ENCODE measurements at places on chromosomes 3 and 15.

GRCh38 chr15:56693761-56694160, 39.5 kb downstream of the ZNF280D start:
- H3K4me1 ChIP-seq: peaks cover 3% of the 10 kb centered on the region
- no peak for DNase-seq
- H3K36me3 ChIP-seq: peaks cover 10% of the 10 kb centered on the region
- no peaks in the 10 kb centered on the region for H3K27me3 ChIP-seq

DNA sequence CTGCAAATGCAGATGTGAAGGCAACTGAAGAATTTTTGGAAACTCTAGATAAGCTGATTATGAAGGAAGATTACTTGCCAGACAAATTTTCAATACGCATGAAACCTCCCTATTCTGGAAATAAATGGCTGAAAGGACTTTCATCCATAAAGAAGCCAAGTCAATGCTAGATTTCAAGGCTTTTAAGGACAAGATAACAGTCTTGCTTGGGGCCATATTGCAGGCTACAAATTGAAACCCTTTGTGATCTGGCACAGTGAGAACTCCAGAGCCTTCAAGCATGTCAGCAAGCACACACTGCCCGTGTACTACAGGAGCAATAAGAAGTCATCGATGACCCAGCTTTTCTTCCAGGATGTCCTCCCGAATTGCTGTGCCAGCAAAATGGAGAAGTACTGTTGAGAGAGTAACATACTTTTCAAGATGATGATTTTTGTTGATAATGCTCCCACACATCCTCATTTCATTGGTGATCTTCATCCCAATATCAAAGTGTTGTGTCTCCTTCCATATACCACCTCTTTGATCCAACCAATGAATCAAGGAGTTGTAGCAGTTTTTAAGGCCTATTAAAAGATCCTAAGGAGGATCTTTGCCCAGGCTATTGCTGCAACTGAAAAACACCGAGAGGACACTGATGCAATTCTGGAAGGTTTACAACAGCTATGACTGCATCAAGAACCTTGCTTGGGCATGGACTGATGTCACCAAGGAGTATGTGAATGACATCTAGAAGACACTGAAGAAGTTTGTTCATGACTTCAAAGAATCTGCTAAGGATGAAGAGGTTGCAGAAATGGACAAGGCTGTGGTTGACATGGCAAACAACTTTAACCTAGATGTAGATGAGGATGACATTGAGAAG, 20.3 kb downstream of the CALML4 start:
- H3K27ac ChIP-seq: no peak overlapping the region
- peaks cover 57% of the 10 kb centered on the region for H3K36me3 ChIP-seq

DNA sequence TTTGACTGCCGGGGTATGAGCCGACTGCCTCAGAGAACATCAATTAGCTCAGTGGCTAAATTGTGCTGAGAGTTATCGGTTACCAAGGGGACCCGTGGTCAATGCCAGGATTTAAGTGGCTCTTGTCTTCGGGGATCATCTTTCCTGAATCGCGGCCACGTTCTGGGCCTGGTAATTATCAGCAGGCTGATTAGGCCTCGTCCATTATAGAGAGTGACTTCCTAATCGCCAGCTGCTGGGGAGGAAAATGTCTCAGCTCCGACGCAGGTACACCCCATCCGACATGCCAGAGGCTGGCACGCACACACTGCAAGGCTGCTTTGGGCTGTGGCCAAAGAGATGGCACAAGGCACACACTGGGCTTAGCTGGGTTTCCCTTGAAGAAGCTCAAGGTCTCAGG, 10.6 kb downstream of the TRH start:
- H3K4me1 ChIP-seq: no peaks in the 10 kb centered on the region
- H3K27me3 ChIP-seq: peaks cover 11% of the 10 kb centered on the region
- DNase-seq: no peak
- H3K36me3 ChIP-seq: no peaks in the 10 kb centered on the region

- H3K27ac ChIP-seq: no peak overlapping the region
- H3K4me1 ChIP-seq: peaks cover 3% of the 10 kb centered on the region
- no peaks in the 10 kb centered on the region for H3K36me3 ChIP-seq
- no peak overlapping the region for H3K4me3 ChIP-seq
- no peak for DNase-seq
- H3K27me3 ChIP-seq: peaks cover 20% of the 10 kb centered on the region
Measured at GRCh38 chr15:77942611-77943211, 134.8 kb downstream of the TBC1D2B start.

DNA sequence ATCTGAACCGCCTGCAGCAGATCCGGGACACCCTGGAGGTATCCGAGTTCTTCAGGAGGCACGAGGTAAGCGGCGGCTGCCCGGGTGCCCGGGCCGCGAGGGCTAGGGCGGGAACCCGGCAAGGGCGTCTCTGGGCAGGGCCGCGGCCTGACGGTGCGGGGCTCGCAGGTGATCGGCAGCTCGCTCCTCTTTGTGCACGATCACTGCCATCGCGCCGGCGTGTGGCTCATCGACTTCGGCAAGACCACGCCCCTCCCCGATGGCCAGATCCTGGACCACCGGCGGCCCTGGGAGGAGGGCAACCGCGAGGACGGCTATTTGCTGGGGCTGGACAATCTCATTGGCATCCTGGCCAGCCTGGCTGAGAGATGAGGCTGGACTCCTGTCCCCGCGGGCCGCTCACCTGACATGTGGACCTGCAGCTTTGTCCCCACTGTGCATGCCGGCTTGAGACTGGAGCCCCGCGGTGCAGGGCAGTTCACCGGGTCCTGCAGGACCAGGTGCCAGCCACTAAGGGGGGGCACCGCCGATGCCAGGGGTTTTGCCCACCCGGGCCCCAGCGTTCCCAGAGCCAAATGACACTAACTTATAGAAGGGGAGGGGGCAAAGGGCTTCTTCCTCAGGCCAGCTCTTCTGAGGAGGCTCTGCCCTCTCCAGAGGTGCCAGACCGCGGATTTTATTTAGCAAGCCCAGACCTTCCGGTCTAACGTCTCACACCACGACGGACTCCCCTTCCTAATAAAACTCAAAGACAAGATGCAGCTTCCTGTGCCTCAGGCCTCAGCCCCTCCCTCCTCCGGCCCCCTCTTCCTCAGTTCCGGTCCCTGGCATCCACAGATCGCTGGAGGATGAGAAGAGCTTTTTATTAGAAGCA, 9.4 kb downstream of the ITPKA start:
- DNase-seq: no peak
- H3K36me3 ChIP-seq: no peaks in the 10 kb centered on the region
- peaks cover 9% of the 10 kb centered on the region for H3K4me1 ChIP-seq
- peaks cover 70% of the 10 kb centered on the region for H3K27me3 ChIP-seq

DNA sequence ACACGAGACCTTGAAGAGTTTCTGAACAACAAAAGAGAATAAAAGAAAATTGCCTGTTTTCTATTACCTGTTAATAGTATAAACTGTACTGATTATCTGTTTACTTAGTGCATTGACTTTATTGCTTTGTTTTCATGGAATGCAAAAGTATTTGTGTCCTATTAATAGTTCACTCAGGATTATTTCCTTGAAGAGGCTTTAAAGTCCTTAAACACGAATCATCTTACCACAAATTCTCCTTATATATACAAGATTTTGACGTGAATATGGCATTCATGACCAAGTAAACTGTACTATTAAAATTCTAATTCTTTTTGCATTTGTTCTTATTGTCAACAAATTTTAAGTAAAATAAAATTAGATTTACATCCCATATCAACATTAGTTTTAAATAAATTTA, 513.0 kb downstream of the NTRK3 start:
- H3K4me3 ChIP-seq: no peak overlapping the region
- H3K27me3 ChIP-seq: no peaks in the 10 kb centered on the region
- no peak for DNase-seq
- no peaks in the 10 kb centered on the region for H3K4me1 ChIP-seq

DNA sequence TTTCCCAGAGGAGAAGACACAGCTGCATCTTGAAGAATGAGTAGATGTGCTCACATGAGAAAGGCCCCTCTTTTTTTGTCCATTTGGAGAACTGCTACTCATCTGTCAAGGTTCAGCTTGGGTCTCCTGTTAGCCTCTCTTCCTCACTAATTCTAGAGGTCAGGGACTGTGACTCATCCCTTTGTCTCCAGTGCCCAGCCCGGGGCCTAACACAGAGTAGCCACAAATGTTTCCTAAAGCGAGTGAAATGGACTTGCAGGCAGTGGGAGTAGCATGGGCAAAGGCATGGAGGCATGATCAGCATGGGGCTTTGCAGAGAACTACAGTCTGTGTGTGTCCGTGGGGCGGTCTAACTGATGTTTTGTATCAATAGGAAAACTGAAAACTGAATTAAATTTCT, 33.9 kb upstream of the MRPS22 start:
- H3K36me3 ChIP-seq: no peaks in the 10 kb centered on the region
- DNase-seq: no peak
- no peak overlapping the region for H3K4me3 ChIP-seq
- H3K27me3 ChIP-seq: peaks cover 5% of the 10 kb centered on the region

GRCh38 chr3:196093317-196094111, 11.6 kb upstream of the TFRC start:
- no peak for DNase-seq
- no peak overlapping the region for H3K27ac ChIP-seq
- H3K36me3 ChIP-seq: no peaks in the 10 kb centered on the region
- H3K4me3 ChIP-seq: no peak overlapping the region
- H3K27me3 ChIP-seq: no peaks in the 10 kb centered on the region
- peaks cover 7% of the 10 kb centered on the region for H3K4me1 ChIP-seq

DNA sequence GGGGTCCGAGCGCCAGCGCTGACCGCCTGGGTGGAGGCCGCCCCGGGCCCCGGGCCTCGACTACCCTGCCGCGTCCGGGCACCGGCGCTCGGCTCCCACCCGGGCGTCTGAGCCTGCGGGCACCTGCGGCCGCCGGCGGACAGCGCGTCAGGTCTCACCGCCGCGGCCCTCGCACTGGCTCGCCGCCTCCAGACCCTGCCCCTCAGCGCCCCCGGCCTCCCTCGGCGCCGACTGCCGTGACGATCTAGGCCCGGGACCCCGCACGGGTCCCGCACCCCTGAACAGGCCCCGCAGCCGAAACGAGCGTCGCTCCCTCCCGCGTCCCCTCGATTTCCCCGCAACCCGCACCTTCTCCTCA, 297 bp downstream of the PRC1 start:
- peak overlapping the region; percentile 100 for H3K27ac ChIP-seq
- DNase-seq: no peak
- peaks cover 18% of the 10 kb centered on the region for H3K36me3 ChIP-seq
- no peaks in the 10 kb centered on the region for H3K27me3 ChIP-seq
- peaks cover 27% of the 10 kb centered on the region for H3K4me1 ChIP-seq

Measured in activated CD4-positive, alpha-beta T cell treated with anti-CD3 and anti-CD28 coated beads, Interleukin-2, amount 10 ng/mL, durations not matched to agents 24 days and 14 days (primary cell).